Activated CD8-positive, alpha-beta memory T cell treated with anti-CD3 and anti-CD28 coated beads for 1 hour (primary cell): ENCODE measurements at places on chromosomes 7 and 10.

GRCh38 chr10:119477444-119477843 is 65.1 kb downstream of the RGS10 start:
- no peak for DNase-seq

DNA sequence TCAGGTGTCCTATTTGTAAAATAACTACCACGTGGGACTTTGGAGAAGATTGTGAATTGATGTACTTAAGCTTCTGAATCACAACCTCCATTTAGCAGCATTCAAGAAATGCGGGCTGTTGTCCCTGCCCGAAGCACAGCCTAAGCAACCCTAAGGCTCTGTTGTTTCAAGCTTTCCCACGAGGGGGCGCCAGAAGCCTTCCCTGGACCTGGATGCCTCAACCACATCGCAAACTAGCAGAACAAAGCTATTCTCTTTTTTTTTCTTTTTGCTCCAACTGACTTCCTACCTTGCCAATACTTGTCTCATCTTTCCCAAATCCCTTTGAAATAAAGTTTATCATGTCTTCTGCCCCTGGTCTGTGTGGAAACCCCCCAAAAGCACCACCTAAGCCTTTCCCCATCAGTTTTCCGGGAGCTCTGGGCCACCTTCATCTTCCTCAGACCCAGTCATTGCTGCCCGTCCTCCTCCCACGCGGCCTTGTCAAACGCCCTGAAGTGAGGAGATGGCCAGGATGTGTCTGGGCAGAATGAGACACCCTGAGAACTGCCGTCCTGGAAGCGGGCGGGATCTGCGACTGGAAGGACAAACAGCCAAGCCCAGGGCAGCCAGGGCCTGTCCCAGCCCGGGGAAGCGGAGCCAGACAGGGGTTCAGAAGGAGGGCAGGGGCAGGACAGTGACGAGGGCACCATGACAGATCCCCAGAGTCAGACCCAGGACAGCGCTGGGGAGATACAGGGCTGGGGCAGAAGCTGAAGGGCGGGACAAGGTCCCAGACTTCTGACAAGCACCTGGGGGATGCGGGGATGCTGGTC is 112.7 kb downstream of the SLIT1 start:
- DNase-seq = peak; percentile 33

- DNase-seq = no peak
These were observed 99.3 kb upstream of the FAM20C start for GRCh38 chr7:92888-93672.

DNA sequence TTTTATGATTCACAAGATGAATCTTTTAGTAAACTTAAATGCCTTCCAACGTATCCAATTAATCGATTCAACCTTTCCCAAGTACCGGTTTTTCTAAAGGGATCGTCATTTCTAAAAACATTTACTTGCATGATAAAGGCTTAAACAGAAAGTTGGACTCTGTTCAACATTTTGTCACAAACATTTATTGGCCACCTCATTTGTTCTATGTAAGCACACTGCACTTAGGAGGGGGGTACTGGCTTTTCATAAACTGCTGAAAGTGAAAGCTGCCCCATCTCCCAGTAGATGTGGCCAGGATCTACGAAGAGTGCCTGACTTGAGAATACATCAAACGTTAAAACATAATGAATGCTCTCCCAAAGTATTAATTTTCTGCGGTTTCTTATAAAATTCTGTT is 37.3 kb upstream of the LAMB4 start:
- no peak for DNase-seq

DNA sequence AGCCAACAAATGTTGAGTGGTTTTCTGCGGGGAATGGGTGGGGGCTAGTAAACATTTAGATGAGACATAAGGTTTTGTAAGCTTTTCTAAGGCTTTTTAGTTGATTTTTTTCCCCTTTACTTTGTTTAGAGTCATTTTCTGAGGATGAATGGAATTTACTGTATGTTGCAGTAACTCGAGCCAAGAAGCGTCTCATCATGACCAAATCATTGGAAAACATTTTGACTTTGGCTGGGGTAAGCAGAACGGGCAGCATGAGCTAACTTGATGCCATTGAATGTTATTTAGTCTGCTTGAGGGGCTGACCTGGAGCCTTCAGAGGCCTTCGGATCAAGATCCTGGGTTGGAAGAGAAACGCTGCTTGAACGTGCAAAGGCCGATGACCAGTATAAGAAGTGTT is 37.3 kb downstream of the FBH1 start:
- no peak for DNase-seq

GRCh38 chr7:106757846-106758245 is 96.9 kb upstream of the CCDC71L start:
- DNase-seq = no peak

GRCh38 chr10:47453141-47454007 is 30.5 kb downstream of the ANXA8 start:
- no peak for DNase-seq

DNA sequence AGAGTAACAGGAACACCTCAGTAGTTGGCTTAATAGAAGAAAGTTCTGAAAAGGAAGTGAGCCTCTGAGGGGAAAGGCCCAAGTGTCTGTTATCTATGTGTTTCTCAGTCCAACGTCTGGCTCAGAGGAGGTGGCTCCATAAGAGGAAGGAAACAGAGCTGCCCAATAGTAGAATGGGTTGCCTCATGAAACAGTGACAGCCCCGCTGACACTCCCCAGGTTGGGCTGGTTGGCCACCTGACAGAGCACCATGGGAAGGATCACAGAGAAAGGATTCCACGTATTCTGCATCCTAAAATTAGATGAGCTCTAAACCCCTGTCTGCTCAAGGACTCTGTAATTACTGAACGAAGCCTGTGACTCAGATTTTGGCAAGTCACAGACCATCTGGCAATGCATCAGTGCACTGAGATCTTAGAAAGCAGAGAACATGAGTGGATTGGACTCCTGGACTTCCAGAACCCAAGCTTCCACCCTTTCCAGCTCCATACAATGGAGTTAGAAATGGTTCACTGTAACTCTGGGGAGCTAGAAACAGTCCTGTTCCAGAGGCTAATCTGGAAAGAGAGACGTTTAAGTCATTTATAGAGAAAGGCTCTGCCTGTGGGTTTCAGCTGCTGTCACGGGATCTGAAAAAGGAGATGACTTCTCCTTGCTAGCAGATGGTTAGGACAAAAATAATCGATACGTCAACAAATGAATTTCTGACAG is 2.9 kb downstream of the PKD2L1 start:
- DNase-seq = no peak

GRCh38 chr7:115356139-115356746 is 434.3 kb downstream of the MDFIC start:
- DNase-seq = no peak

DNA sequence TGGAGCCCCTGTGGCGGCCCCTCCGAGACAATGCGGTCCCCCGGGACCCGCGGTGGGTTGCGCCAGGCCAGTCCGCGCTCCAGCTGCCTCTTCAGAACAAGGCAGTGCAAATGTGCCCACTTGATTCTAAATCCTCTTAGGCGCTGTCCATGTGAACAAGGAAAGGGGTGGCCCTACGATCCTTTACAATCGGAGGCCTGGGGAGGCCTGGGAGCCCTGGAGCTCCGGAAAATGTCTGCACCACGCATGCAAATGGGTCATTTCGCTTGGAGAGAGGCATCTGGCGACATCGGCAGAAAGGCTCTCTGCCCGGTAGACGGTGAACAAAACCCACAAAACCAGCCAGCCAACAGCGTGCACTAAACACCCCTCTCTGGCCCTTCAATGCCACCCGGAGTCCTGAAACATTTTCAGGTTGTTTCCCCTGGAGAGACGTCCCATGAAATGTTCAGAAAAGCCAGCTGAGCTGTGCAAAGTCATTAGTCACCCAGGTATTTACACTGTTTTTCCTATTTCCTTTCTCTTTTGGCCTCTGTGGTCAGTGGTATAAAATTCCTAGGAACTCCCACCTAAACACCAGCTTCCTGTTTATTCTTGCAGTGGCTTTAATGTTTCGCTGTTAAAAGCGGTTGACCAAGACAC is 102.8 kb upstream of the ZNF438 start:
- DNase-seq = no peak

DNA sequence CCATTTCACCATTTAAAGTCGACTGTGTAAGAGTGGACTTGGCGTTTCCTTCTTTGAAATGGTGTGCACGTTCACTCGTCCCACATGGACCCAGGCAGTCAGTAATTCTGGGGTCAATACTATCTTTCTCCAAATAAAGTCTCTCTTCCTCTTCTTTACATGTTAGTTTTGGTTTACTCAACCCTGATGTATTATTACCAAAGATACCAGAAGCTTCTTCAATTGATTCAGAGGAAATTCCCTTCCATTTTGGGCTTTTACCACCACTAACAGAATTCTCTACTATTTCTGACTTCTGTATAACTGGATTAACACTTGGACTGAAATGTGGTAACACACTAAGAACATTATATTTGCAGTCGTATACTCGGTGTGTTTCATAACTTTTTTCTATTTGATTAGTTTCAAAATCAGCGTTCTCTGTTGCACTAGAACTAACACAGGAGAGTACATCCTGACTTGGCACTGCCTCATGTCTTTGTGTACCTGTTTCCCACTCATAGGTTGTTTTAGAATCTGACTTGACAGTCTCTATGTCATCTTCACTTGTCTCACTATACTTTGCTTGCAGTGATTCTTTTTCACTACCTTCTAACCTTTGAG is 60.8 kb downstream of the LARP4B start:
- no peak for DNase-seq
